ENCODE measurements at places on chromosomes 13 and 19.

DNA sequence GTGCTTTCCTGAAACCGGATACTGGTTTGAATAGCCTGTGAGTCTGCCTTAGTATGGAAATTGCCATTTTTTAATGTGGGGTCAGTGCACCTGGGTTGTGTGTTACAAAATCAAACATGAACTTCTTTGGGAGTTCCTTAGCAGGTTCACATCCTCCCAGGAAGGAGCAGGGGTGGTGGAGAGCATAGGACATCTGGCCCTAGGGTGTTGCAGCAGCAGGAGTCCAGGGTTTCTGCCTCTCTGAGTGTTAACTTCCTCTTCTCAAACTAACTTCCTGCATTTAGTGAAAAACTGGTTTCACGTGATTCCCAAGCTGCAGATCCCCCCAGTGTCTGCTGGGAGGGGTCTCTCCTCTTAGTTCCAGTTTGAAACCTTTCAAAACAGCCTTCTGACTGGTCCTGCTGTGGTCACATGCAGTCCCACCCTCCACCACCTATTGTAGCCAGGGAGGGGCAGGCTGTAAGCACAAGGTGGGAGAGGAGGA lies 7.2 kb downstream of the RNASEH2B start:
- DNase-seq, result no peak

DNA sequence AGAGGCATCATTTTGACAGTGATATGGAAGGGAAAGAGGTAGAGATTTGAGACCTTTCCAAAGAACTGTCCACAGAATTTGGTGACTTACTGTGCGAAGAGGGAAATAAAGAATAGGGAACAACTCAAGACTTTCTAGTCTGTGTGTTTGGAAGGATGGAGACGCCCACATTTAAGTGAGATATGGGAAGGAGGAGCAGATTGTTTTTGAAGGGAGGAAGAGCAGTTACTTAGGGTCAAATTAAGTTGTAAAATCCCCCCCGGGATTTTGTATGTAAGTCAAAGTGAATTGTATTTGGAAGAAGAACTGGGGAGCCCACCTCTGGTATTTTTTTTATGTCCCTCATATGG lies 1.2 kb downstream of the USPL1 start:
- DNase-seq, result no peak

DNA sequence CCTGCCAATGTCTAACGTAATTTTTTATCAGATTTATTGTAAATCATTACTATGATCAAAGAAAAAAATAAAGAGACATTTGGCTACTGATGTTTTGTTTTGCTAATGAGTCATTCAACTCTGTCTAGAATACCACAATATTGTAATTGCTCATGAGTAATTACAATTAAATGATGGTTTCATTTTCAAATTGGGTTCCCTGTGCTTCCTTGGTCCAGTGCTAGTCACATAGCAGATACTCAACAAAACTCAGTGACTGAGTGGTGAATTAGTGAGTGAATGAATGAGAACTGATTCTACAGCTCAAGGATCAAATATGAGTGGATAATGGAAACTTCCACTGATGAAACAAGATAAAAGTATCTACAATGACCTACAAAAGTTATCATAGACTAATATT lies 304.7 kb downstream of the POU4F1 start:
- no peak for DNase-seq

- DNase-seq, result no peak
These were observed 13.3 kb upstream of the CACNG6 start for GRCh38 chr19:53977991-53978731.

DNA sequence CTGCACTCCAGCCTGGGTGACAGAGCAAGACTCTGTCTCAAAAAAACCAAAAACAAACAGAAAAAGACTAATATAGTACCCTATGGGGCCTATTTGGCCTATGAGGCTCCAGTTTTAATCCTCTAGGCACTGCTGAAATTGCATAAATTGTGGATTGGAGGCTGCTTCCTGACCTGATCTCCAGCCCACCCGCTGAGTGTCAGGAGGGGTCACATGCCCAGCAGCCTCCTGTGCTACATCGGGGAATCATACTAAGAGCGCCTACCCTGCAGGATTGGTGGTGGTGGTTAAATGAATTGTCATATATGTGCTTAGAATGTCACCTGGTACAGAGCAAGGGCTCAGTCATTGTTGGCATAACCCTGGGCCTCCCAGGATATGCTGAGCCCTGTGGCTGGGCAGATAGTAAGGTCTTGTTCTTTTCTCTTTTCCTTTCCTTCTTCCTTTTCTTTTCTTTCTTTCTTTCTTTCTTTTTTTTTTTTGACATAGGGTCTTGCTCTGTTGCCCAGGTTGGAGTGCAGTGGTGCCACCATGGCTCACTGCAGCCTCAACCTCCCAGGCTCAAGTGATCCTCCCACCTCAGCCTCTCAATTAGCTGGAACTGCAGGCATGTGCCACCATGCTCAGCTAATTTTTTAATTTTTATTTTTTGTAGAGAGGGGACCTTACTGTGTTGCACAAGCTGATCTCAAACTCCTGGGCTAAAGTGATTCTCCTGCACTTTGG lies 31.3 kb downstream of the LTBP4 start:
- no peak for DNase-seq

GRCh38 chr19:13859361-13859880 lies 17.5 kb upstream of the NANOS3 start:
- DNase-seq, result no peak

GRCh38 chr13:107252428-107252827 lies 684.5 kb upstream of the ARGLU1 start:
- no peak for DNase-seq

DNA sequence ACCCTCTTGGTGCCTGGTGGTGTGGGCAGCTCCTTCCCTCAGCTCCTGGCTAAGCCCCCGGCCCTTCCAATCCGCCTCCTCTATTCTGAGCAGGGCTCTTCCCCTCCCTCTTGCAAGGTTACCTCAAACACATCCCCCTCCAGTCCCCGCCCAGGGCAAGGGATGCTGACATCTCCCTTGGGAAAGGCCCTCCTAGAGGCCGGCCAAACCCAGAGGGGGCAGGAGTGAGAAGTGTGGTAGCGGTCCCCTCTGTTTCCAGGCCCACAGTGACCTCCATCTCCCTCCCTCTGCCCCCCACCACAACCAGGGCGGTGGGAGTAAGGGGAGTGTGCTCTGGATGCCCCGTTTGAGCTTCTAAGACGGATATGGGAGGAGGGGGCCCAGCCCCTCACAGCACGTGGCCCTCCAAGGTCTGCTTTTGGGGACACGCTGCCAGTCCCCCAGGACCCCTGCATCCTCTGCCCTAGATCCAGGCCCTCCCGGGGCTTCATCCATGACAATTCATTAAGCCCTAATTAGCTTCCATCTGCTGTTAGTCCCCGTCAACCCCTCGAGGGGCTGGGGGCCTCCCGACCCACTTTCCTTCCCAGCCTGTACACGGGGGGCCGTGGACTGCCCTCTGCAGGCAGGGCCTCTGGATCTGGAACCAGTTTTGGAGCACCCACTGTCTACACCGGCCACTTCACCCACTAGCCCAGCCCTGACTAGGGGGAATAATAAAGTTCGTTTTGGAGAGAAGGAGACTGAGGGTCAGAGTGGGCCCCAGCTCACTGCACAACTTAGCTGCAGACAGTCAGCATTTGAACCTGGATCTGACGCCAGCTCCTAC lies 2.3 kb downstream of the LINGO3 start:
- no peak for DNase-seq

GRCh38 chr13:73325723-73326558 lies 267.1 kb downstream of the KLF5 start:
- DNase-seq, result no peak

DNA sequence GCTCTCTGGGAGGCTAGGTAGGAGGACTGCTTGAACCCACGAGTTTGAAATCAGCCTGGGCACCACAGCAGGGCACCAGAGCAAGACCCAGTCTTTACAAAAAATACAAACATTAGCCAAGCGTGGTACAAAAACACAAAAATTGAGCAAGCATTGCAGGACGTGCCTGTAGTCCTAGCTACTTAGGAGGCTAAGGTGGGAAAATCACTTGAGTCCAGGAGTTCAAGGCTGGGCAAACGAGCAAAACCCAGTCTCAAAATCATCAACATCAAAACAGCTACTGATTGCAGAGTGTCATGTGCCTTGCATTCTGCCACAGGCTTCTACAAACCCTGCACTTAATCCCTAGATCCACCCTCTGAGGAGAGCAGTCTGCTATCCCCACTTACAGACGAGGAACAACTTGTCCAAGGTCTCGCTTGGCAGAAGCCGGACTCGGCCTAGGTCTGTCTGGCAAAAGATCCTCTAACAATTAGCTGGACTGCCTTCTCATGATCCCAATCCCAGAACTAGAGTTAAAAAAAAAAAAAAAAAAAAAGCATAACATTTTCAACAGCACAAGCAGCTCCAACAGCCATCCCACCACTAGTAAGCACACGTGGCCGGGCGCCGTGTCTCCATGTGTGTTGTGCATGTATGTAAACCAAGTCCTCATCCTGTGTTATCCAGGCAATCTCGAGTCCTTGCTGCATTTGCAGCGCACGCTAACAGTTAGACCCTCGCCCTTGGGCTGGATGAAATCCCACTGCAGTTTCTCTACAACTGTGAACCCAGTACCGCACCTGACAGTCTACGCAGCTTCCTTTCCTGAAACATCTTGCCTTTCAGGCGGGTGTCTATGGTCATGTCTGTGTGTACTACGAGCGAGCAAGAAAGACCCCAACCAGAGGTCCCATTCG lies 2.0 kb downstream of the PPP6R1 start:
- no peak for DNase-seq

- no peak for DNase-seq
These were observed 448.3 kb downstream of the EFNB2 start for GRCh38 chr13:106087201-106087600.

GRCh38 chr13:113970810-113971470 lies 2.9 kb downstream of the C13orf46 start:
- no peak for DNase-seq

DNA sequence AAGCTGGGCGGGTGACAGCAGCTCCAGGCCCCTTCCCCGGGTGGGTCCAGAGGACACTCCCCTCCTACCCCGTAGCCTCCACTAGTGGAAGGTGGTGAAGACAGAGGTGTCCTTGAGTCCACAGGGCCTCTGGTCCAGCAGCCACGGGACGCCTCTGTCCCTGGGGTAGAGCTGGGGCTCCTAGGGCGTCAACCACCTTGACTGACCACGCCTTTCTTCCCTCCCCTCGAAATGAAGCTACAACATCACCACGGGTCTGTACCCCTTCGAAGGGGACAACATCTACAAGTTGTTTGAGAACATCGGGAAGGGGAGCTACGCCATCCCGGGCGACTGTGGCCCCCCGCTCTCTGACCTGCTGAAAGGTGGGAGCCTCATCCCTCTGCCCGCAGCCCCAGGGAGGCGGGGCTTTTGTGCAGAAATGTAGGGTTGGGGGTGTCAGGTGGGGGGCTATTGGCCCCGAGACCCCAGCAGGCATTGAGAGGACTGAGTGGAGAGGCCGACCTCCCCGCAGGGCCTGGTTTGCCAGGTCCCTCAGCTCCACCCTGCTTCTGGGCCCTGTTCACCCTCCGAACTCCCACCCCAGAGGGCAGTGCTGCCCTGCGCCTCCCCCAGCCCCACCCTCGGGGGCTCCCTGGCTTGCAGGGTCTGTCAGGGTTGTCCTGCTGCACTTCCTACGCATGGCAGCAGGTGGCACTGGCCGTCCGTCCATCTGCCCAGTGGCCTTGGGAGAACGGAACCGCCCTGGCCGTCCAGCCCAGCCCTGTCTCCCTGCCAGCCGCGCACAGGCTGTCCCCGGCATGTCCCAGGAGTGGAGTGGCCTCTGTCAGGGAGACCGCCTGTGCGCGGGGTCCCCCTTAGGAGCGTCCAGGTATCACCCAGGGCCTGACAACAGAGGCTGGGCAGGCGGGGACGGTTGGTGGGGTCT lies 15.7 kb downstream of the STK11 start:
- no peak for DNase-seq

DNA sequence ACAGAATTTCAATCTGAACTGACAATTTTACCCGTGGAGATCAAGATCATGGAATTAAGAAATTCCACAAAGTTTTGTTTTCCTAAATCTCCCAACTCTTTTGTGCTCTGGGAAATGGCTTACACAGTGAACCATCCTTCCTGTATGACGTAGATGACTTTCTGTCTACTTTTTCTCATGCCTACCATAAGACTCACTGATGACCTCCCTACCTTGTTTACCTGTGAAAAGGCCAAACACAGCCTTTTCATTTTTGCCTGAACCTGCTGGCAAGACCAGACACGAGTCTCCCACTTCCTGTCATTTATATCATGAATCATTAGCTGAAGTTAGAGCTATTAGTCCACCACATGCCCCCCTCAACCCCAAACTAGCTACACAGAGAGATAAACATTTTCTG lies 4.6 kb upstream of the KBTBD6 start:
- DNase-seq, result no peak

DNA sequence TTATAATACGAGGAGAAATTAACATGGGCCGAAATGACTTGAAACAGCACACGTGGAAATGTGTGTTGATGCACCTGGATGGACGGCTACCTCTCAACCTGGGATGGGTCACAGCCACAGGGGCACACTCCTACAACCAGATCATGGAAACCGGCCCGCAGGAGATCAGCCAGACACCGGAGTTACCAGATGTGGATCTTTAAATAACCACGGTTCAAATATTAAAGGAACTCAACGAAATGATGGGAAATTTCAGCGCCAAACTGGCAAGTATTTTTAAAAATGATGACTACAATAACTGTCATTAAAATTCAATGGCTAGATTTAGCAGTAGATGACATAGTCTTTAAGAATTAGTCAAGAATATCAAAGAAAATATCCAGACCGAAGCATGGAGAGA lies 166.9 kb upstream of the GPR12 start:
- DNase-seq, result no peak

Data from stimulated activated CD4-positive, alpha-beta T cell treated with anti-CD3 and anti-CD28 coated beads, Interleukin-1b, Interleukin-23, amount 100 ng/mL, for 1 hour (primary cell).